ENCODE measurements at places on chromosomes 1 and 21.

DNA sequence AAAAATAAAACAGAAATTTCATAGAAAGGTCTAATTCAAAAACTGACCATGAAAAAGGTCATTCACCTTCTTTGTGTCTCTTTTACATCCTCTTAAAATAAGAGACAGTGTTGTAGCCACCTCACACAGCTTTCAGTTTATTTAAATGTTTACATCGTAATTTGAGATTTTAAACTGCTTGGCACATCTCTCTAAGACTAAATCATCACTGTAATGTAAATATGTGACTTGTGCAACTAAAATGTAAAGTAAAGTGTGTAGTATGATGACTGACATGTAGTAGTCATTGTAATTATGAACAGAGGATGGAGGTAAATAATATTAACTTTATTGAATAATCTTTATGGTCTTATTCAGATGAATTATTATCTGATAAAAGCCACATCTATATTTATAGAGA lies 283.9 kb downstream of the KCNT2 start:
- no peak for DNase-seq

DNA sequence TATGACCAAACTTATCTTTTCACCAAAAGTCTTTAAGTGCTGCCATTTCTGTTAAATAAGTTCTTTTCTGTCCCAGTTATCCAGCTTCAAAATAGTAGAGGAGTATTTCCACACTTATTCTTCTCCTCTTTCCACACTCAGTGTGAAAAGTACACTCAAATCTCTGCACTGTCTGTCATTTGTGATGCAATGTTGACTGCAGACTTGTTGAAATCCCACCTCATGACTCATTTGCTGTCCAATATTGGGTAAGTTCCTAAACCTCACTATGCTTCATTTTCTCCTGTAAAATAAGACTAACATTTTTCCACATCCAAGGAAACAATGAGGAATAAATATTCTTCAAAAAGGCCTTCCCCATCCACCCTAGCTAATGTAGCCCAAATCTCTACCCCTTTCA lies 17.5 kb downstream of the LRRIQ3 start:
- no peak for DNase-seq

DNA sequence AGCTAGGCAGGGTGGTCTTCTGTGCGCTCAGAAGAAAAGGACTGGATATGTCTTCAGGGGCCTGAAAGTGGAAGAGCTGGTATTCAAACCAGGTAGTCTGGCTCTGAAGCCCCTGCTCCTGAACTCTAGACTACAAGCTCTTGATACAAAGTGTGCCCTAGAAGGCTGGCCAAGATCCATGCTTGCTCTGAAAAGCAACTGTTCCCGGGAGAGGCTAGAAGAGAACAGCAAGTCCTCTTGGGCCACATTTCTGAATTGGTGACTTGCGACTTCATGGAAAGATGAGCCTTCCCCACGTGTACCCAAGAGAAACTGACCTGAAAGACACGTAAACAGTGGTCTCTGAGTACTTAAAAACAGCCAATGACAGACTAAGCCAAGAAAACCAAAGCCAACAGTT lies 123.3 kb upstream of the GRIK3 start:
- no peak for DNase-seq

- no peak for DNase-seq
These were observed 50.7 kb downstream of the IRF2BP2 start for GRCh38 chr1:234559152-234559901.

DNA sequence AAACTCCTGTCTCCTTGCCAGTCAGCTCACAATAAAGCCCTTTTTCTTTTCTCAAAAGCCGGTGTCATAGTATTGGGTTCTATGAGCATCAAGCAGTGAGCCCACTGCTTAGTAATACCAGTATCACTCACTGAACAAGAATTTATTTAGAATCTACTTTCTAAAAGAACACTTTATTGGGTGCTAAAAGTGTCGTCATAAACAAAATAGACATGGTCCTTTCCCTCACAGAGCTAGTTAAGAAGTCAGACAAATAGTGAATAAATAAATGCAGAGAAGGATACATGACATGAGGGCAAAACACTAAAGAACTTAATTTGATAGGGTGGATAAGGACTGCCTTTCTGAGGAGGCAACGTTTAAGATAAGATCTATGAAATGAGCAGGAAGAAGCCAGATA lies 32.2 kb downstream of the EVI5 start:
- no peak for DNase-seq

DNA sequence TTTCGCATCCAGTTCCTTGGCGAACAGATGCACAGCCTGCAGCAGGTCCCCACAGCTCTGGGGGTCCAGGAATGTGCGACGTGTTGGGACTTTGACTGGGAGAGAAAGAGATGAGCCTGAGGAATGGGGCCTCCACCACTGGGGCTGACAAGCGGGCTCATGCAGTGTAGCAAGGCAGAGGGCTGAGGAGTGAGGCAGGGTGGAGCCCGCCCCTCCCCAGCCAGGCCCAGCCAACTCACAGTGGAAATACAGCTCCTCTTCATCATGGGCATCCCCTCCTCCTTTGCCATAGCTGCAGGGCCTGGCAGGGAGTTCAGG lies 30.7 kb downstream of the CDCA8 start:
- no peak for DNase-seq

DNA sequence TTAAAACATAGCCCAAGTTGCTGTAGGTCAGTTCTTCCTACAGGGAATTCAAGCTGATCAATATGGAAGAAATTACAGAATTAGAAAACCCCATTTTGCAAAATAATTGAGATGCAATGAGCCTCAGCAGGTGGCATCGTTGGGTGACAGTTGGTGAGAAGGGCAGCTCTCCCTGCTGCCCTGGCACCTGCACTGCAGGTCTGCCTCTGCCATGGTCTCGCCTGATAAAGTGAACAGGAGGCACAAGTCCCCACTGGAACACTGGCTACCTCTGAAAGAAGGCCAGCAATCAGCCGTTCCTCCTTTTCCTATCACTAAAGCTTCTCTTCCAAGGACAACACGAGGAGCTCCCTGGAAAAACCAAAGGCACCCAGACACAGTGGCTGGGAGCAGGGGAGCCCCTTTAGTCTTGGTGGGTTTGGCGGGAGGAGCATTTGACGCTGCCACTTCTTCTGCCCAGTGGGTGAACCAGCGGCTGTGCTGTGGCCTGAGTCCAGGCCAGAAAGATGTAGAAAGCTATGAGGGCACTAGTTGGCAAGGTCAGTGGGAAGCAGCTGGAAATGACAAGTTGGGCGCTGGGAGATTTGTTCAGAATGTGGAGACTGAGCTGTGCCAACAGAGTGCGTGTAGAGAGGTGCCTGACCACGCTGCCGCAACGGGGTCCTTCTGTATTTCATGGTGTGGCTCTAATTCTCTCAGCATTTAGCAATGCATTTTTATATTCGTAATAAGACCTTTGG lies 93.1 kb downstream of the RIPK4 start:
- no peak for DNase-seq

- no peak for DNase-seq
These were observed 3.6 kb downstream of the ABCA4 start for GRCh38 chr1:94117259-94117851.

GRCh38 chr21:36320421-36321324 lies 676 bp downstream of the MORC3 start:
- no peak for DNase-seq

GRCh38 chr1:8825985-8826481 lies 8.6 kb upstream of the RERE start:
- DNase-seq, result no peak

DNA sequence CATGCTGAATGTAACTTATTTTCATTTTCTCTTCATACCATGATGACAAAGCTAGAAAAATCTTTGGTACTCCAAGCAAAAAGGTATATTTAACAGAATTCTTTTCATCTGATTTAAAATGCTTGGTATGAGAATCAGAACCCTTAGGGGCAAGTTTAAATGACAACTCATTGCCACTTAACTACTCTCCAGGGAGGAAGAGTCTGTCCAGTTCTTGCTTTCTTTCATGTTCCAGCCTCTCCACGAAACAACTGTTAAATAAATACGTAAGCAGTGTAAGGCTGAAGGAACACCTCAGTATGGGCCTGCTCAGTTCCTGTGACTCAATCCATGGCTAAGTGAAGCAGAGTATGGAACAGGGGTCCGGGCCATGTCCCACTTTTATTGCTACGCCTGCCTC lies 1.6 kb downstream of the LCE2A start:
- DNase-seq, result no peak

GRCh38 chr21:28311411-28312190 lies 681.1 kb downstream of the LTN1 start:
- DNase-seq, result no peak

GRCh38 chr1:215992620-215993019 lies 425.5 kb downstream of the KCTD3 start:
- DNase-seq, result no peak

DNA sequence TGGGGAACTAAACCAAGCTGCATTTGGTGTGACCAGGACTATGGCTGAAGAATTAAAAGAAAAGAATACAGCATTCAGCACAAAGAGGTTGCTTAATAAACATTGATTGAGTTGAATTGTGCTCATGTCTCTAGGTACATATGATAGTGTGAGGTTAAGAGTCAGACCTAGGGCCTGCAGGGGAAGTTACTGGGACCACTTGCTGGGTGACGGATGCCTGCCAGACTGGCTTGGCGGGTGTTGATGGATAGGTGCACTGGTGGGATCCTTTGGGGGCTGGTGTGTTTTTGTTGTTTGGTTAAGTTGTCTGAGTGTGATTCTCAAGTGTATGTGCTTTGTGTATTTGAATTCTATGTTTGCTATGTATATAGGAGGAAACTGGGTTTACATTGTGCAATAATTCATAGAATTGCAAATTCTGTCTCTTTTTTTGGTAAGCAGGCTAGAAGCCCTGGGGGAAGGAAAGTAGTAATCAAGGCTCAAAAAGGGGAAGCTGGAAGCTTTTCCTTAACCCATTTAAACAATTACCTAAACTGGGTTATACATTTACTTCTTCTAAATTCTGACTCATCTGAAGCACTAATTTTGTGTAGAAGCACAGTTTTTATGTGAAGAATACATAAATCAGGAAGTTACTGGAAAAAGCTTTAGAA lies 1.8 kb downstream of the CD101 start:
- no peak for DNase-seq

GRCh38 chr1:56551691-56552090 lies 27.7 kb downstream of the PLPP3 start:
- no peak for DNase-seq

- DNase-seq, result no peak
These were observed 21.7 kb upstream of the COL6A1 start for GRCh38 chr21:45959779-45960390.

DNA sequence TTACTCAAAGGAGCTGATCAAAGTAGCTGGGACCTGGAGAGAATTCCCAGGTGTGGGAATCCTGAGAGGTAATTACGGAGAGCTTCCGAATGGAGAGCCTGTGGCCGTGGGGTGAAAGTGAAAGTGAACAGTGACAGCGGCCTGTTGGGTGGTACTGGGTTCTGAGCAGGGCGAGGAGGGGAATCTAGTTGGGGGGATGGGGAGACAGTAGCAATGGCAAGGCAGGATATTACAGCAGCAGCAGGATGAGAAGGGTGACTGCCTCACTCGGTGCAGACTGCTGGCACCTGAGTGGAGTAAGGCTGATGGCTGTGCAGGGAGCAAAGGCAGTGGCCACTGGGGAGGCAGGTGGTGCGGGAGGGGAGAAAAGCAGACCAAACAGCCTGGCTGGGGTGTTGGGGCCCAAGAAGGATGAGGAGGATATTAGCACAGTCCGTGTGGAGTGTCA lies 70.3 kb upstream of the PRDX6 start:
- no peak for DNase-seq

Data from activated CD8-positive, alpha-beta memory T cell treated with anti-CD3 and anti-CD28 coated beads for 1 hour (primary cell).